ENCODE measurements at places on chromosomes 6 and 20. TPM values are rescaled to one million over a fixed set of nuclear protein-coding genes. Genes with fewer than 3 reads are reported as not detected.
A peak's percentile ranks its signal among the peaks of the same experiment; 100 is the strongest.

DNA sequence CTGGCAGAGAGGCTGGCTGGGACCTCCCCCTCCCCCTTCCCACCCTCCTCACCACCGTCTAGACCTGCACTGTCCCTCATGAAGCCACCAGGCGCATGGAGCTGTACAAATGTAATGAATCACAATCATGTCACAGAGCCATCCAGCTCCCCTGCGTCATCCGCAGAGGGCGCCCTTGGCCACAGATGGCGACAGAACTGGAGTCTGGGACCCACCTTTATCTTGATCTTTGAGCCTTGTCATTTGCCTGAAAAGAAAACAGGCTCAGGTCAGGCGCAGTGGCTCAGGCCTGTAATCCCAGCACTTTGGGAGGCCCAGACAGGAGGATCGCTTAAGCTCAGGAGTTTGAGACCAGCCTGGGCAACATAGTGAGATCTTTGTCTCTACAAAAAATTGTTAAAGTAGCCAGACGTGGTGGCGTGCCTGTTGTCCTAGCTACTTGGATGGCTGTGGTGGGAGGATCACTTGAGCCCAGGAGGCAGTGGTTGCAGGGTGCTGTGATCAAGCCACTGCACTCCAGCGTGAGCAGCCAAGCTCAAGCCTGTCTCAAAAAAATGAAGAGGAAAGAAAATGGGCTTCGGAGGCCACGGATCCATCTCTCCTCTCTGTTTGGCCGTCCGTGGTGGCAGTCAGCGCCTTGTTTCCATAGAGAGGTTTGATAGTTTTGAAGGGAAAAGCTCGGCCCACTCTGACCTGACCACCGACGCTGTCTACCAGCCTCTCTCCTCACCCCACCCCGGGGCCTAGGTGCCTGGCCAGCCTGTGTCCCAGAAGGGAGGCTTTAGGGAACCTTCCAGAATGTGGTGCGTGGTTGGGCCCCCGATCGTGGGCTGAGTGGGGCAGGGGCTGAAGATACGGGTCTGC, 6.2 kb downstream of the COL9A3 start:
- H3K27me3 ChIP-seq = no peaks in the 10 kb centered on the region
- DNase-seq = peak; percentile 55
- H3K4me3 ChIP-seq = no peak overlapping the region
- H3K4me1 ChIP-seq = peaks cover 57% of the 10 kb centered on the region

- no peak overlapping the region for H3K4me3 ChIP-seq
- no peak for DNase-seq
- no peaks in the 10 kb centered on the region for H3K4me1 ChIP-seq
- H3K36me3 ChIP-seq = no peaks in the 10 kb centered on the region
Measured at GRCh38 chr6:140623498-140623897, 1249.0 kb upstream of the CITED2 start.

DNA sequence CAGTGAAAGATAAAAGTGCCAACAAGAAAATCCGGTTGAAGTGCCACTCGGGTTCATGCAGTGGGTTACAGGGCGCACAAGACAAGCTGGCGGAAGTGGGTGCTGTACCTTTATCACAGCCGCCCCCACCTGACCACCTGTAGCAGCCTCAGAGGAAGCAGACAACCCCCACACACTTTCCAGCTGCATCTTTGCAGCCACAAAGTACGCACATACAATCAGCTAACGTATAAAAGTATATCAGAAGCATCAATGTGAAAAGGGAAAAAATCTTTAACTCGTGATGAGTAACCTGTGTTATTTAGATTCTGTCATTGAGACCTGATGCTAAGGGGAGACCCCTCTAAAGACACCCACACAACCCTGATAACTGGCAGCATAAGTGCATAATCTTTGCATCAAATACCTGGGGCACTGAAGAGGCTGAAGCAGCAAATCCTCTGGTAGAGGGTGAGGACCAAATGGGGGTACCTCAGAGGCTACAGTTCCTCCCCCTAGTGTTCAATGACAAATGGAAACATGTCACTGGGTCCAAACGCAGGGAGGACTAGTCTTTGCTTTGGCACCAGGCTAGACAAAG, 22.1 kb downstream of the BACH2 start:
- DNase-seq = no peak
- no peaks in the 10 kb centered on the region for H3K4me1 ChIP-seq

DNA sequence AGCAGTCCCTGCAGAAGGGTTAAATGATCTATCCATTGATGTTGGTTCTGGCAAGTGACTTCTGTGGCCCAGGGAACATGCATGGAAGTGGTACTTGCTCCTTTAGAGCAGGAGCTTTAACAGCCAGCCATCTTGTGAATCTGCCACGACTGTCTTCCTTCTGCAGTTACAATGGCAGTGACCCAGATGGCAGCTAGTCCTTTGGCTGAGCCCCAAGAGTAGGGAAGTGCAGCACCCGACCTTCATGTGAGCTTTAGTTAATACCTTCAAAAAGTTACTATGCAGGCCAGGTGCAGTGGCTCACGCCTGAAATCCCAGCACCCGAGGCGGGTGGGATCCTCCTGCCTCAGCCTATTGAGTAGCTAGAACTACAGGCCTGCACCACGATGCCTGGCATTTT, 66.4 kb downstream of the POPDC3 start:
- no peak for DNase-seq
- H3K4me3 ChIP-seq = no peak overlapping the region
- H3K36me3 ChIP-seq = peaks cover 20% of the 10 kb centered on the region
- no peaks in the 10 kb centered on the region for H3K27me3 ChIP-seq

- no peaks in the 10 kb centered on the region for H3K4me1 ChIP-seq
- H3K27me3 ChIP-seq = no peaks in the 10 kb centered on the region
- H3K36me3 ChIP-seq = no peaks in the 10 kb centered on the region
- no peak overlapping the region for H3K27ac ChIP-seq
- H3K4me3 ChIP-seq = no peak overlapping the region
Measured at GRCh38 chr6:18842534-18842933, 455.4 kb downstream of the RNF144B start.

DNA sequence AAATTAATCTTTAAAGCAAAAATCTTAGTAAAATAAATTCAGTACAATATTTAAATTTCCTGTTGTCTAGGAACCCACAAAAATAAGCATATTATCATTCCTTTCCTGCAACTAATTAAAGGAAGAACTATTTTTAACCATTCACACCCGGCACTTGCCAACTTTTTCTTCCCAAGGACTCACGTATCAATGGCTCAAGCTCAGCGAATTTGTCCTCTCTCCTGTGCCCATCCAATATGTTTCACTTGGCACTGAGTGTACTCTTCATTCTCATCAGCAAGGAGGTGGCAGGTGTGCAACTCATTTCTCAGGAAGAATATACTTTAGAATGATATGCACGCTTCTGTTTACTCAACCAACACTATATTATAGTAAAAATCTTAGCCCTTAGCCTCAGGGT, 419.4 kb downstream of the C6orf118 start:
- no peaks in the 10 kb centered on the region for H3K4me1 ChIP-seq
- no peaks in the 10 kb centered on the region for H3K27me3 ChIP-seq
- no peak for DNase-seq

DNA sequence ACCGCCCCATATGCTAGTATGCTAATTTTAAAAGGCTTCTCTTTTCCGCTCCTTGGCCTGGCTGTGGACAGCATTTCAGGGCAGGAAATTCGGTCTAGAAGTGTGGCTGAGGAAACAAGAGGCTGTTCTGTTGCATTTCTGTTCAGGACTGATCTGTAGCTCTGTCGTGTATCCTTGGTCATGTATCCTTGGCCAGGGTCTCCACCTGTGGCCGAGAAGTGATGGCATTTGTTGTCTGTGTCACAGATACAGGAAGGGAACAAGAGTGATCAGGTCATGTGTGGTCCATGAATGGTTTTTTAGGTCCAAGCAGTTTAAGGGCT, 300.5 kb upstream of the SUPT3H start:
- H3K4me3 ChIP-seq = no peak overlapping the region
- peaks cover 13% of the 10 kb centered on the region for H3K4me1 ChIP-seq
- no peak overlapping the region for H3K27ac ChIP-seq
- H3K27me3 ChIP-seq = no peaks in the 10 kb centered on the region

The CGA gene
- not detected for total RNA-seq

GRCh38 chr20:37534401-37535157, 6.9 kb upstream of the BLCAP start:
- no peaks in the 10 kb centered on the region for H3K27me3 ChIP-seq
- H3K36me3 ChIP-seq = no peaks in the 10 kb centered on the region
- DNase-seq = peak; percentile 86
- H3K4me3 ChIP-seq = no peak overlapping the region
- H3K27ac ChIP-seq = no peak overlapping the region
- no peaks in the 10 kb centered on the region for H3K4me1 ChIP-seq

DNA sequence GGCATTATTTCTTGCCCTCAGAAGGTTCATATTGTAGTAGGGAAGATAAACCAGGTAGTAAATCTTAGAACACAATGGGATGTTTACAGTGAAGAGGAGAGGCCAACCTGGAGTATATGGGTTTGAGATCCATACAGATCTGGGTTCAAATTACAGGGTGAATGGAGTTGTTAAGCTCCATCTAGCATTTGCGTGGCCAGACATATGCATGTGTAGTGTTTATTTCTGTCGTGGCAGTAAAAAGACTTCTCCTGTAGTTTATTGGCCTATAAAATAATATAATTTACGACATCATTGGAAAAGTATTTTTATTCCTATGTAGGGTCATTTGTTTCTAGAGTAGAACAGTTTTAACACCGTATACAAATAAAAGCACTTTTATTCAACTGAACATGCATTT, 25.2 kb upstream of the TULP4 start:
- H3K36me3 ChIP-seq = no peaks in the 10 kb centered on the region
- H3K4me3 ChIP-seq = no peak overlapping the region
- H3K27me3 ChIP-seq = no peaks in the 10 kb centered on the region
- no peak for DNase-seq

The ZMYND8 gene
- 50.7 TPM for total RNA-seq

GRCh38 chr6:33061987-33062386, 11.5 kb downstream of the HLA-DPA1 start:
- no peaks in the 10 kb centered on the region for H3K4me1 ChIP-seq
- no peak overlapping the region for H3K4me3 ChIP-seq
- no peak overlapping the region for H3K27ac ChIP-seq
- no peak for DNase-seq

DNA sequence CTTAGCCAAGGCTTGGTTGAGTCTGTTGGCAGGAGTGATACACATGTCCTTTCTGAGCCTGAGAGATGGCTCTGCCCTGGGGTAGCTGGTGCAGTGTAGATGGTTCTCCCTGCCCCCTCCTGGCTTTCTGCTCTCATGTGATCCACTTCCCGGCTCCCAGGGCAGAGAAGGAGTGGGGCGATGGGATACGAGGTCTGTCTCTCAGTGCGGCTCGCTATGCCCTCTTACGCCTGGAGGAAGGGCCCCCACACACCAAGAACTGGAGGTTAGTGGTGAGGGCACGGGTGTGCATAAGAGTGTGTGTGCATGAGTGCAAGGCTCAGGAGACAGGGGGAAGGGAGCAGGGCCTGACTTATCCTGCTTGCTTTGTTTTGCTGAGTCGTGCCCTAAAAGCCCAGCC, 18.8 kb downstream of the SLC12A5 start:
- no peak for DNase-seq

- H3K27ac ChIP-seq = no peak overlapping the region
- H3K27me3 ChIP-seq = no peaks in the 10 kb centered on the region
- DNase-seq = peak; percentile 69
- H3K36me3 ChIP-seq = no peaks in the 10 kb centered on the region
- no peaks in the 10 kb centered on the region for H3K4me1 ChIP-seq
Measured at GRCh38 chr6:126180585-126180984, 159.3 kb upstream of the CENPW start.

DNA sequence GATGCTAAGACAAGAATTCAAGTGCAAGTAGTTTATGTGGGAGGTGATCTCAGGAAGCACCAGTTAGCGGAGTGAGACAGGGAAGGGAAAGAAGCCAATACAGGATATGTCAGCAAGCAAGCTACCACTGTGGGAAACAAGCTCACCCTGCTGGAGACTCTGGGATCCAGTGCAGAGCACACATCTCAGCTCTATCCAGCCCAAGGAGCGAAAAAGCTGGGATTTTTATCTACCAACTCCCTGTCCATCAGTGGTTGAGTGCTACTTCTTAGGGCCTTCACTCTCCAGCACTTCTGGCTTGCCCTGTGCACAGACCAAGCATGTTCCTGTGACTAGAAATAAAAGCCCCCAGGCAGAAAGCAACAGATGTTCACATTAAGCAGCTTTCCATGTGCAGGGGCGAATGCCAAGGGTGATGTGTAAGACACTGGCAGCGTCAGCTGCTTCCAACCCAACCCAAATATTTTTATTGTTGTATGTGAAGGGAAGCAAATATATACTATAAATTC, 10.8 kb upstream of the RNF24 start:
- H3K4me1 ChIP-seq = no peaks in the 10 kb centered on the region
- no peak for DNase-seq
- no peaks in the 10 kb centered on the region for H3K36me3 ChIP-seq
- no peak overlapping the region for H3K27ac ChIP-seq
- H3K27me3 ChIP-seq = no peaks in the 10 kb centered on the region
- no peak overlapping the region for H3K4me3 ChIP-seq

GRCh38 chr6:3612341-3613041, 139.0 kb downstream of the PXDC1 start:
- DNase-seq = peak; percentile 66
- H3K27ac ChIP-seq = 0 out of 2 replicates have a peak overlapping the region, but pooled peaks have one; percentile 48
- H3K27me3 ChIP-seq = no peaks in the 10 kb centered on the region

- no peak for DNase-seq
- no peak overlapping the region for H3K27ac ChIP-seq
- no peaks in the 10 kb centered on the region for H3K4me1 ChIP-seq
- H3K36me3 ChIP-seq = no peaks in the 10 kb centered on the region
Measured at GRCh38 chr6:169738976-169739529, 12.3 kb downstream of the DYNLT2 start.

- DNase-seq = peak; percentile 10
- H3K27ac ChIP-seq = no peak overlapping the region
- no peak overlapping the region for H3K4me3 ChIP-seq
- H3K27me3 ChIP-seq = no peaks in the 10 kb centered on the region
Measured at GRCh38 chr20:21505161-21505809, 8.6 kb downstream of the NKX2-2 start.

GRCh38 chr6:57342148-57342669, 24.8 kb downstream of the PRIM2 start:
- DNase-seq = no peak
- no peak overlapping the region for H3K27ac ChIP-seq
- no peak overlapping the region for H3K4me3 ChIP-seq
- no peaks in the 10 kb centered on the region for H3K36me3 ChIP-seq

The FOXS1 gene
- 6.3 TPM for total RNA-seq

DNA sequence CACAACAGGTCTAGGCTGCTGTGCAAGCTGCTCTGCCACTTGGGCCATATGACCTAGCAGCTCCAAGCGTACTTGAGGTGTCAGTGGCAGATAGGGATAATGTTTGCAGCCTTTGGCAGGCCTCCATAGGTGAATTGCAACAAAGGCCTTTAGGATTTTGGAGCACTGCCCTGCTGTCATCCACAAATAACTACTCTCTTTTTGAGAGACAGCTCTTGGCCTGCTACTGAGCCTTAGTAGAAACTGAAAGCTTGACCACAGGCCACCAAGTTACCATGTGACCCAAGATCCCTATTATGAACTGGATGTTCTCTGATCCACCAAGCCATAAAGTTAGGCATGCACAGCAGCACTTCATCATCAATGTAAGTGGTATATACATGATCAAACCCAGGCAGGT, 29.9 kb downstream of the FBXO30 start:
- no peaks in the 10 kb centered on the region for H3K36me3 ChIP-seq
- H3K4me1 ChIP-seq = no peaks in the 10 kb centered on the region
- H3K27me3 ChIP-seq = no peaks in the 10 kb centered on the region
- H3K4me3 ChIP-seq = no peak overlapping the region

The BMP2 gene
- total RNA-seq = 0.23 TPM

Measured in Panc1 (cell line).